ENCODE measurements at places on chromosomes 4 and X.

- no peak for DNase-seq
These were observed 18.6 kb downstream of the PDGFC start for GRCh38 chr4:156953001-156953400.

DNA sequence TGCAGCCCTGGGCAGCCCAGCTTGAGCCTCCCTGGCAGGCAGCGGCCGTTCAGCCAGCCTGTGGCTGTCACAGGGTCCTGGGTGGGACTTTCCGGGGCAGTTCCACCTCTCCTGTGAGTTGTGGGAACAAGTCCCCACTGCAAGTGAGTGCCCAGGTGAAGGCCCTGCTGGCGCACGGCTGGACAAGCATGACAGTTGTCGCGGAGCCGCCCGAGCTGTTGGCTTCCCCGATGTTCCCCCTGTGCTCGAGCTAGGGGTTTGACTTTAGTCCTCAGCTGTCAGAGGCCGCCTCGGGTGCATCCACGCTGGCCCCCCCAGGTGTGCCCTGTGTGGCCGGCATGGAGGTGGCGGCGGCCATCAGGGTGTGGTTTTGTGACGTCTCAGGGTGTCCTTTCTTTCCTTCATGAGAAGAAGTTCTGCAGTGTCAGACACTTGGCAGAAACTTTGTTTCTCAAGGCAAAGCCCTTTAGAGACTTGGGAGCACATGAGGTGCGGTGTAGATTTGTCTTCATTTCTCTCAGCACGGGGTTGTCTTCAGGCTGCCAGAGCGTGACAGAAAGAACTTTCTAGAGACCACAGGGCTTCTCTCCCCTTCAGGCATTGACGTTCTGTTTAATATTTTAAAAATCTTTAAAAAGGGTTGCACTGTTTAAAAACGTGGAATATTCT, 69.4 kb upstream of the HGFAC start:
- DNase-seq, result no peak

DNA sequence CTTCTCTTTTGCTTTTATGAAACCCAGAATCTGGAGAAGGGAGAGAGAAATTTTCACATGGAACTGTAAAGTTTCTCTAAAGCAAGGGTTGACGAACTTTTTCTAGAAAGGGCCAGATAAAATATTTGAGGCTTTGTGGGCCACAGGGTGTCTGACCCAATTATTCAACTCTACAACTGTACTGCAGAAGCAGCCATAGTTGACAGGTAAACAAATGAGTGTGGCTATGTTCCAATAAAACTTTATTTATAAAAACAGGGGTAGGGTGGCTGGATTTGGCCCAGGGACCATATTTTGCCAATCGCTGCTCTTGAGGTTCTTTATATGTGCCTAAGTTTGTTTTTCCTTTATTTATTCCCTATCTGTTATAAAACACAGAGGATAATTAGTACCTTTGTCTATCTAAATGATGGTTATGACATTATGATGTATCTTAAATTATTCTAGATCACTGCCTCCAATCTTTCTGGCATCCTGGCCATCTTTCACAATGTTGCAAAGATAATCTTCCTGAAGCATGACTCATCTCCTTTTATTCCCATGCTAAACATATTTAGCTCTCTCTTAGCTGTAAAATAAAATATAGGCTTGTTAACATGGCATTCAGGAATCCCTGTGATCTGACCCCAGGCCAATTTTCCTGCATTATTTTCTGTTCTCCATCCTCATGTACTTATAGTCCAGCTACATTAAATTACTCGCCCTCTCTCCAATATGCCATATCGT, 106.8 kb upstream of the CBLL2 start:
- DNase-seq, result peak; percentile 63

GRCh38 chrX:17475449-17476217, 100.6 kb downstream of the NHS start:
- peak; percentile 33 for DNase-seq

- DNase-seq, result peak; percentile 20
These were observed 21.2 kb upstream of the GPC3 start for GRCh38 chrX:134006484-134007161.

DNA sequence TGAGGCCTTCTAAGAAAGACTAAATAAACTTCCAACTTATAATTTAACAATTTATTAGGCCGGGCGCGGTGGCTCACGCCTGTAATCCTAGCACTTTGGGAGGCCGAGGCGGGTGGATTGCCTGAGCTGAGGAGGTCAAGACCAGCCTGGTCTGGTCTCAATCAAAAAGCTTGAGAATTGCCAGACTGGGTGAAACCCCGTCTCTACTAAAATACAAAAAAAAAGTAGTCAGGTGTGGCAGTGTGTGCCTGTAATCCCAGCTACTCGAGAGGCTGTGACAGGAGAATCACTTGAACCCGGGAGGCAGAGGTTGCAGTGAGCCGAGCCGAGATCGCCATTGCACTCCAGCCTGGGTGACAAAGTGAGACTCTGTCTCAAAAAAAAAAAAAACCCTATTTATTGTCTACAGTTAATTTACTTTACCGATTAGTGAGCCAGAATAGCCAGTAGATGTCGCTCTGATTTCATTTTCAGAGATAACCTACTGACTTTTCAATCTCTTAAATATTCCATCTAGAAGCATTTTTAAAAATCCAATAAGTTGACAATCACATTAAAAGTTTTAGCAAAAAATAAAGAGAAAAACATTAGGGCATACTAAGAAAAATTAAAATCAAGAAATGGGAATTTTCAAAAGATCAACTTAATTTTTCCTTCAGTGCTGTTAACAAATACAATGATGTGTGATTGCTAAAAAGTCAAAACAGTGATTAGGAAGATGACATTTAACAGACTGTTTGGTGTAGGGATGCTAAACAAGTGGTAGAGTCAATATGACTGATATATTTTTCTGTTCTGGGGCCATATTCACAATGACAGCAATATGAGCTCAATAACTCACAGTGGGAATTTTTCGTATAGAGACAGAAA, 4.3 kb upstream of the SHROOM3 start:
- DNase-seq, result peak; percentile 77

DNA sequence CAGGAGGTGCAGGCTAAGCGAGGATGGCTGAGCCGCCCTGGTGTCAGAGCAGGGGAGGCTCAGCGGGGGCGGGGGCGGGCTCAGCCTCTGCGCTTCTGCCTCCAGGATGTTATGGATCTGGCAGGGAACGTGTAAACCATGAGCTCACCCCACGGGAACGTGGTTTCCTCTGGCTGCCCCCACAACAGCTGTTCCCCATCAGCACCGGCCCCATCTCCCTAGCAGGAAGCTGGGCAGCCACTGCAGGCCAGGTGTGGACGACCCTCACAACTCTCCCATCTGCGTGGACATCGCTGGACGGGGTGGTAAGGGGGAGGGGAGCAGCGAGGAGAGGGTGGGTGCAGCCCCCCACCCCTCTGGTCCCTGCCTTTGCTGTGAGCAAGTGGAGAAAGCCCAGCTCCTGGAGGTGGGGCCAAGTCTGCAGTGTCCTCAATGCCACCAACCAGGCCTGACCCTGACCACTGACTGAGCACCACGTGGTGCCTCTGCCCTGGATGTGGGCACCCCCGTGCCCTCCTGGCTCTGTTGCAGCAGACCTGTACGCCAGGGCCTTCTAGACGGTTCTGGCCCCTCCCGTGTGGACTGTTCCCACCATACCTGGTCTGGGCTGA, 28.1 kb upstream of the SPON2 start:
- DNase-seq, result peak; percentile 94

GRCh38 chr4:168279556-168279955, 39.0 kb downstream of the DDX60 start:
- DNase-seq, result no peak
